GM12891 (cell line): ENCODE measurements at places on chromosomes 12 and 14.

DNA sequence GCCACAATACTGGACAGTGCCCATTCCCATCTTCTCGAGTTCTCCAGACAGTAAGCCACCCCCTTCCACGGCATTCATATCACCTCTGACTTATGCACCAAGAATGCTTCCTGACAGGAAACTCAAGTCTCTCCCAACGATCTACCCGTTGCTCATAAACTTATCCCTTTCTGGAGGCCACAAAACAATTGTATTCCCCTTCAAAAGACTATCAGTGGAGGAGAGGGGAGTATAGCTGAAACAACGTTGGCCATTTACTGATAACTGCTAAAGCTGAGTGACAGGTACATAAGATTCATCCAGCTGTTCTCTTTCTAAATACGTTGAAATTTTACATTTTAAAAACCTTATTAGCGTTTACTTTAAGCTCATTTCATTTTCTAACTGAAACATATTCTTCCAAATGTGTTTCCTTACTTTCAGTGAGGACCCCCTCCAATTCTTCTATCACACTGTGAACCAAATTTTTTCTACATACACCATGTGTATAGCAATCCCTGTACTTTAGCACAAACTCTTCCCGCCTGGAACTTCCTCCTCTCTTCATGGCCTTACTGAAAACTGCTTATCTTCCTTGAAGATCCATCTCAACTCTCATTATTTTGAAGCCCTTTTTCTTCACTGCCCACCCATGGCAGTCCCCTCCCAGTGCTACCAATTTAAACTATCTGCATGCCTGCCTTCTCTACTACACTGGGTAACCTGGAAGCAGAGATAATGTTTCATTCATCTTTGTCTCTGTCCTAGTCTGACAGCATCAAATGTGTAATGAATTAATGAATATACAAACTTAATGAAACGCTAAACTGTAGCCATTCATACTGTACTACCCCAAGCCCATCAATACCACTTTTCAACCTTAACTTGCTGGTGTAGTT, 28.8 kb downstream of the ATXN2 start:
- DNase-seq, result no peak

DNA sequence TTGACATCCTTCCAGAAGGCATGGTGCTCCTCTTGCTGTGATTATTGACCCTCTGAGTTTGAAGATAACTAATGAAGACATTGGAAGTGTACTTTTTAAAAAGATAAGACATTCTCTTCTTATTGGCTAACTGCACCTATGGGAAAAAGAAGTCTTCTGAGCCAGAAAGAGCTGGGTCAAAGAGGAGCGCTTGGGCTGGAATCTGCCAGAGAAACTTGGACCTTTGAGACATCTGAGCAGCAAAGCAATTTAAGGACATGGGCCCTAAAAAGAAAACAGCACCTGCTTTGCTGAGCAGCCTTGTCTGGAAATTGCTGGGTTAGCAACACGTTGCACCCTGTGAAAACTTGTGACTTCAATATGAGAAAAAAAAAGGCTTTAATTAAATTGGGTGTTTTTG, 27.8 kb downstream of the IGF1 start:
- no peak for DNase-seq

- DNase-seq, result no peak
Observed at GRCh38 chr12:116832353-116832752, 48.9 kb downstream of the HRK start.

DNA sequence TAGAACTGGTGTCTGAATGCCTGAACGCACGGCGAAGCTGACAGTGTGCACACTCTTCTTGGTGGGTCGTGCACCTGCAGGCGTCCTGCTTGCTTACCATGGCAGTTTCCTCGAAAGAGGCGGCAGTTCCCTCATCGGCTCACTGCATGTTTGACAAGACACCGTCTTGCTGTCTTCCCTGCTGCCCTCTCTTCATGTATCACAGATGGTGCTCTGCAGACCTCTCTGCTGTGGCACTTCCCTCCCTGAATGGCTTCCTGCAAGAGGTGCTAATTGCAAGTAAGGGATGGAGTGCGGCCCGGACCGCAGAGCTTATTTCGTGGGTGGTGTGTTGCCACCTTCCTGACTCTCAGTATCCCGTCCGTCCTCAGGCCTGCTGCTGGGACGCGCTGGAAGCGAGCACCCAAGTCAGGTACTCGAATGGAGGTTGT, 156.7 kb upstream of the RTL1 start:
- no peak for DNase-seq

- DNase-seq, result no peak
Observed at GRCh38 chr12:623172-623864, 39.9 kb downstream of the NINJ2 start.

- no peak for DNase-seq
Observed at GRCh38 chr14:22838631-22839041, 2.3 kb downstream of the MMP14 start.

DNA sequence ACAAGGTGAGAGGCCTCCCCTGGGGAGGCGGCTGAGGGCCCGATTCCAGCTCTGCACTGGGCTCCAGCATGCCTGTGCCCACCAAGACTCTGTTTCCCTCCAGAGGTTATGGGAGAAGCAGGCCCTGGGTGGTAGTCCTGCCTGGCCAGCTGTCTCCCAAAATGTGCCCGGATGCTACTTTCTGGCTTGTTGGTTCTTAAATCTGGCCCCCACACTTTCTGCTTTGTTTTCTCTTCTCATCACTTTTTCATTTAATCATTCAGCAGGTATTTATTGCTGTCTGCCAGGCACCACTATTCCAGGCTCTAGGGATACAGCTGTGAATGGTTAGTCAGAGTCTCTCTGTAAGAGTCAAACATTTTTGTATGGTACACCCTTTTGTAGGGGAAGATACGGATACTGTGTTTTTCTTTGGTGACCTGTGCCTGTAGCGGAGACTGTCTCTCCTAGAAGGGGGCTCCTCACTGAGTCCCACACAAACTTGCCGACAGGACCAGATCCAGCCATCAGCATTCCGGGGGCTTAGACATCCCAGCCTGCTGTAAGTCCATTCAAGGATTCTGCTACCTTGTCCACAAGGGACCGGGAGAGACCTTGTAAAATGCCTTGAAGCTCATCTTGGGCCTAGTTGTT, 3.8 kb downstream of the DHRS2 start:
- no peak for DNase-seq

DNA sequence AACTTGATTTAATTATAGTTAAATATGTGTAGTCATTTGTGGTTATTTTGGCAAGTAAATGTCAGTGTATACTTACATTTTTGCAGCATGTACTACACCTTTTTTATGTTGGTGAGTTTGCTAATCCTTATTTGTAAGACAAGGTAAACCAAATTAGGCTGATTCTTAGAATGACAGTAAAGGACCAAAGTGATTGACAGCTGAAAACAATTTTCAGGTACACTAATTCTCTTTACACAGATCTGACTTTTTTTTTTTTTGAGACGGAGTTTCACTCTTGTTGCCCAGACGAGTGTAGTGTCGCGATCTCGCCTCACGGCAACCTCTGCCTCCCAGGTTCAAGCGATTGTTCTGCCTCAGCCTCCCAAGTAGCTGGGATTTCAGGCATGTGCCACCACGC, 8.4 kb downstream of the SLC25A3 start:
- DNase-seq, result no peak

GRCh38 chr12:132936163-132936562, 19.9 kb downstream of the ZNF605 start:
- no peak for DNase-seq

DNA sequence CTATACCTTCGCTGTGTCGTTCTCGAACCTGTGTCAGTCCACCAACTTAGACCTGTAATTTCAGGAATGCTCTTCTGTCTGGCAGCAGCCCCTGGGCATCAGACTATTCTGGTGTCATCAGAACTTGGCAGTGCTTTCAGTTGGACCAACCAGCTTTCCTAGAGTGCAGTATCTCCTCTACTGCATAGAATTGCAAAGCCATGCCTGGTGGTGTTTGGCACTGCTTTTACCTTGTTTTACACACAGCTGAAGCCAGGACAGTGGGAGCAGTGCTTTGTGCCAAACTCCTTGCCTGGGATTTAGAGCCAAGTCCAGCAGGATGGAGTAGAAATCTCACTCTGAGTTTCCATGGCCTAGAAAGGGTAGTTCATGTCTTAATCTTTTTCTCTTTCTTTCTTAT, 1.5 kb downstream of the FLVCR2 start:
- no peak for DNase-seq

DNA sequence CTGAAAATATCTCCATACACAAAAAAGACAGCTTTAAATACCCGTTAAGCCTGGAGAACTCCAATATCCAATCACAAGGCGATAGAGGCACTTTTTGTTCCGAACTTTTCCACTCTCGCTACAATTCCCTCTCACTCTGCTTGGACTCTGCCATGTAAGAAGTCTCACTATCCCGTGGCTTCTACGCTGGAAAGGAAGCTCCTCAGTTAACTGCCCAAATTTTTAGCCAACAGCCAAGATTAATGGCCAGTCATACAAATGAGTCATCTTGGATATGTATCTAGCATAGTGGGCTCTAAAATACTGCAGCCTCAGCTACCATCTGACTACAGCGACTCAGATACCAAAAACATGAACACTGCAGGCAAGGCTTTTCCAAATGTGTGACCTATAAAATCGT, 45.5 kb upstream of the RERGL start:
- DNase-seq, result no peak

DNA sequence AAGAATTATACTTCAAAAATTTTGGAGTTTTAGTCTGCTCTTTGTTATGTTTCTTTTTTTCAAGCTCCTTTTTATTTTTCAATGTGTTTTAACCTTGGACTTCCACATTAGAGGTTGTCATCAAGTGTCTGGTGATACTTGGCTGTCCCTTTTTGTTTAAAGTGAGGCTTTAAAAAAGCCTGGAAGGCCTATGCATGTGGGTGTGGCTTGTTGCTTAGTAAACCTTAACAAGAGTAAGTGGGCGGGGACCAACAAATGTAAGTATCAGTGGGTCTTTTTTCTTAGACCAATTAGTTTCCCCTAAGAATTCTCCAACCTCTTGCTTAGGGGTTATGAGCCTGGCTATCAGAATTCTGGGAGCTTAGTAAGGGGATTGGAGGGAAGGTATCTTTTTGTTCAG, 26.4 kb downstream of the HCFC2 start:
- no peak for DNase-seq

DNA sequence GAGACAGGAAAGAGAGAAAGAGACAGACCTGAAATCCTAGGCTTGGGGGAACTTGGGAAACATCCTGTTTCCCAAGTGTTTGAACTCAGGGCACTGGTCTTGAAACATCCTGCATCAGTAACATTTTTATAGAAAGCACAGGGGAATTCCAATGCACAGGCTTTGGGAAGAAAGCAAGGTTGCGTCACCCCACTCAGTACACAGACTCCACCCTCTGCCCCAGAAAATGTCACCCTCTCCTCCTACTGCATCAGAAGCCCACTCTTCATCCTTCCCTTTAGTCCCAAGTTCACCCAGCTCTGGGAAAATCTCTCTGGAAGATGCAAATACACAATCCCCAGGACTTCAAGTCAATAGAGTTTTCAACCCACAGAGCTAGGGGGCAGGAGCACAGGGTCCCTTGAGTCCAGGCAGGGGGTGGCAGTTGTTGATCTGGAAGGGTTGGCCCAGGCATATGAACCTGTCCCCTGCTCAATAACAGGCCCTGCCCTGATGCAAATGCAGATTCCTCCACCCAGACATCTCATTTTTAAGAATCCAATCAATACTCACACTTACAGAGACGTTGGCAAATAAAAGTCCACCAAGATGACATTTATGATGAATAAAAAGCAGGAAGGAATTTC, 1.7 kb downstream of the RDH16 start:
- no peak for DNase-seq
